ENCODE measurements at places on chromosomes 7 and 10.

DNA sequence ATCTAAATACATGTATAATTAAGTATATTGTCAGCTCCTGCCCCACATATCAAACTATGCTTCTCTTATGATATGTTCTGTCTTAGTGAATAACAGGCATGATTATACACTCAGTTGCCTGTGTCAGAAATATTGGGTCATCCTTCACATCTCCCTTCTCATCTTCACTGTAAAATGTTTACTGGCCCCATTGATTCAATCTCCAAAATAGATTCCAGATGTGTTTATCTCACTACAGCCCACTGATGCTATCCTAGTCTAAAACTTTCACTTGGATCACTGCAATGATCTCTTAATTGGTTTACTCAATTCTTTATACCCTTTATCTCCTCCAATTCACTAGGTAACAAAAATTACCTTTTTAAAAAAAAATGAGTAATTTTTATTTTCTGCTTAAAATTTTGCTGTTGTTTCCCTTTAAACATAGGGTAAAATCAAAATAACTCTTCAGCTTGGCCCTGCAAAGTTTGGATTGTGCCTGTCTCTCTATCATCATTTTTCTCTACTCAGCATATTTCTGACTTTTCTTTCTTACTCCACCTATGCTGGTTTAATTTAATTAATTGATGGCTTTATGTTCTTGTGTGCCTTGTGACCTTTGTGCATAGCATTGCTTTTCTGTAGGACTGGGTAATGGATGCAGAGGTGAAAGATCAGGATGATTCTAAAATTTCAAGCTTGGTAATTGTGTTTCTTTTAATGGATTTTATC lies 233.9 kb upstream of the FOXP2 start:
- DNase-seq: no peak

DNA sequence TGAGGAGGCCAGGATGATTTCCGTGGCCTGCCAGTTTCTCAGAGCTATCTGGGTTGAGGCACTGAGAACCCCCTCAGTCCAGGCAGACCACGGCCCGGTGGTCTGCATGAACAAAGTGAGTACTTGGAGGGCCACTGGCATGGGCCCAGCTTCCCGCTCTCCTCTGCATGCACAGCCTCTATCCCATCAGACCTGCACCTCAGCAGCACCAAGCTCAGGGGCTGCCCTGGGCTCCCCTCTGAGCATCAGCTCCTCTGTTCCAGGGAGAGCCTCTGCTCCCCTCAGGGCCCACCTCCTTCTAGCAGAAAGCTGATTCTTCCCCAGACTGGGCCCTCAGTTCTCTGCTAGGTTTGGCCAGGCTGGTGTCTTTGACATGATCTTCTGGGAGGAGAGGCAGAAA lies 469.9 kb downstream of the DNAJB6 start:
- DNase-seq: no peak

DNA sequence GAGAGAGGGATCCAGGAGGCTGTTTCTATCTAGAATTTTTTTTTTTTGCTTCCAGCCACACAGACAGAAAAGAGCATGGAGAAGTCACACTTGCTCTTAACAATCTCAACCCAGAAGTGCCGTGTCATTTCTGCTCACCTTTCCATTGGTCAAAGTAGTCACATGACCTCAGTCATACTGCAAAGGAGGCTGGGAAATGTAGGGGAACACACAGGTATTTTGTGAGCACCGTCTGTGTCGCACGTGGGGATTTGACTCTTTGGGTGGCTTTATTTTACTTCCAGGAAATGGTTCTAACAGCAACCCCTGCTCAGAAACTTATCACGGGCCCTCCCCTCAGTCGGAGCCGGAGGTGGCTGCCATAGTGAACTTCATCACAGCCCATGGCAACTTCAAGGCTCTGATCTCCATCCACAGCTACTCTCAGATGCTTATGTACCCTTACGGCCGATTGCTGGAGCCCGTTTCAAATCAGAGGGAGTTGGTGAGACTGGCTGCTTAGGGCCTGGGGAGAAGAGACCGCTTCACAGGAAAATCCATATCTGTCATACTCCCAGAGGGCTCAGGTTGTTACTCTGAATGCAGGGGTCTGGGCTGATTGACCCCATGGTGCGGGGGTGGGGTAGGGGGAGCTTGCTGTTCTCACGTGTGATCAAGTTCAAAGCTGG lies 13.1 kb upstream of the CPA1 start:
- DNase-seq: no peak

GRCh38 chr7:703049-703448 lies 23.4 kb upstream of the DNAAF5 start:
- DNase-seq: no peak

GRCh38 chr10:45580371-45581215 lies 92.0 kb downstream of the ZFAND4 start:
- DNase-seq: no peak

- no peak for DNase-seq
These were observed 43.3 kb upstream of the NPTX2 start for GRCh38 chr7:98573816-98574215.
